Uterine smooth muscle cell (primary cell): ENCODE measurements at places on chromosomes 7 and 10. TPM values are rescaled to one million over a fixed set of nuclear protein-coding genes. Genes with fewer than 3 reads are reported as not detected.

The GPR26 gene
- not detected in 2 replicates for total RNA-seq

The LIPM gene
- not detected in 2 replicates for total RNA-seq

The JAKMIP3 gene
- 0.11 and 0.25 TPM in 2 replicates for total RNA-seq

The CRHR2 gene
- not detected in 2 replicates for total RNA-seq

The RARRES2 gene
- total RNA-seq, result 3.3 and 27.1 TPM in 2 replicates

The SLC18A3 gene
- not detected in 2 replicates for total RNA-seq

The CTAGE15 gene
- total RNA-seq, result 0.75 TPM in 1 of 2 replicates, not detected in the other

The SEMA4G gene
- total RNA-seq, result 0.33 and 1.00 TPM in 2 replicates
